ENCODE measurements at places on chromosomes 5 and 9.
A peak's percentile ranks its signal among the peaks of the same experiment; 100 is the strongest.

DNA sequence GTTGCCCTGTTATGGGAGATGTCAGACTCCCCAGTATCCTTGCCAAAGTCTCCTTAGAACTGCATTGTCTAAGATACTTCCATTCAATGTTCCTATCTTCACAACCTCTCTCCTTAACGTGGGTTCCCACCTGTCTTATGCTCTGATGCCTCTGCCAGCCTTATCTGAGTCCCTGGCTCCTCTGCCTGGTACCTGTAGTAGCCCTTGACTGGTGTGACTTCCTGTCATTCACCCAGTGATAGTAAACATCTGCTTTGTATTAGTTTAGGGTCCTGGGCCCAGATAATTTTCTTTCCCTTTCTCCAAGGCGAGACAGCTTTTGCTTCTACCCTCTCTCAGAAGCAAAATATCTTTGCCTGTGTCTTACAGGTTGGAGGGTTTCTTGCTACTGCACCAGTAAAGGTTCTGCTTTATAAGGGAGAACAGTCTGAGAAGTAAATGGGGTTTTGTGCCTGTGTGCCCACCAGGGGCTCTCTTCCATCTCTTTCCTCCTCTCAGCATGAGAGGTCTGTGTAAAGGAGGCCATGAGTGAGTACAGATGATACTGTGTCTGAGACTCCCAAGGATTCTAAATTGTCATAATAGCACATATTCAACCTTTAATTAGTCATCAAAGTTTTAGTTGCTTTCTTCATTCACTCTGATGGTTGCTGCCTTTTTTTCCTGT, 220.8 kb downstream of the PRR16 start:
- DNase-seq, result no peak

- no peak for DNase-seq
Observed at GRCh38 chr5:147753765-147754164, 28.8 kb downstream of the JAKMIP2 start.

- DNase-seq, result peak; percentile 30
Observed at GRCh38 chr5:15105799-15106393, 234.3 kb upstream of the ANKH start.

DNA sequence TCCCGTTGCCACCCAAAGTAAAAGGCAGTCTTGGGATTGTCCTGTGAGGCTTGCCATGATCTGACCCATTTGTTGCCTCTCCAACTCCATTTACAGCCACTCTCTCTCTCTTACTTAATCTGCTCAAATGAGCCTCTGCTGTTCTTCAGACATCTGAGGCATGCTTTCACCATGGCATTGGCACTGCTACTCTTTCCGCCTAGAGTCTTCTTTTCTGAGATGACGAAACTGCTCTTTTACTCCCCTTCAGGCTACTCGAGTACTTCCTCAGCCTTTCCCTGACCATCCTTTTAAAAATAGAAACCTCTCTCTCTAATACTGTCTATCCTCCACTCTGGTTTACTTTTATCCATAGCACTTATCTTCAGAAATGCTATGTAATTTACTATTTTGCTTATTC, 9.0 kb downstream of the FOCAD start:
- no peak for DNase-seq

- DNase-seq, result no peak
Observed at GRCh38 chr9:86257391-86257790, 2.1 kb downstream of the C9orf153 start.

DNA sequence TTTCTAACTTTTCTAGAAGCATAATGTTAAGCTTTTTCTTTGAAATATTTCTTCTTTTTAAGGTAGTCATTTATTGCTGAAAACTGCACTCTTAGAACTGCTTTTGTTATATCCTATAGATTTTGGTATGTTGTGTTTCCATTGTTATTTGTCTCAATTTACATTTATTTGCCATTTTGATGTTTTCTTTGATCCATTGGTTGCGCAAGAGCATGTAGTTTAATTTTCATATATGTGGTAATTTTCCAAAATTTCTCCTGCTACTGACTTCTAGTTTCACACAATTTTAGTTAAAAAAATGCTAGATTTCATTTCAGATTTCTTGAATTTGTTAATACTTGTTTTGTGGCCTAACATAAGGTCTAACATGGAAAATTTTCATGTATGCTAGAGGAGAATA, 1029.3 kb upstream of the TYRP1 start:
- DNase-seq, result no peak

GRCh38 chr9:126069400-126069955, 257.2 kb upstream of the MVB12B start:
- DNase-seq, result no peak

DNA sequence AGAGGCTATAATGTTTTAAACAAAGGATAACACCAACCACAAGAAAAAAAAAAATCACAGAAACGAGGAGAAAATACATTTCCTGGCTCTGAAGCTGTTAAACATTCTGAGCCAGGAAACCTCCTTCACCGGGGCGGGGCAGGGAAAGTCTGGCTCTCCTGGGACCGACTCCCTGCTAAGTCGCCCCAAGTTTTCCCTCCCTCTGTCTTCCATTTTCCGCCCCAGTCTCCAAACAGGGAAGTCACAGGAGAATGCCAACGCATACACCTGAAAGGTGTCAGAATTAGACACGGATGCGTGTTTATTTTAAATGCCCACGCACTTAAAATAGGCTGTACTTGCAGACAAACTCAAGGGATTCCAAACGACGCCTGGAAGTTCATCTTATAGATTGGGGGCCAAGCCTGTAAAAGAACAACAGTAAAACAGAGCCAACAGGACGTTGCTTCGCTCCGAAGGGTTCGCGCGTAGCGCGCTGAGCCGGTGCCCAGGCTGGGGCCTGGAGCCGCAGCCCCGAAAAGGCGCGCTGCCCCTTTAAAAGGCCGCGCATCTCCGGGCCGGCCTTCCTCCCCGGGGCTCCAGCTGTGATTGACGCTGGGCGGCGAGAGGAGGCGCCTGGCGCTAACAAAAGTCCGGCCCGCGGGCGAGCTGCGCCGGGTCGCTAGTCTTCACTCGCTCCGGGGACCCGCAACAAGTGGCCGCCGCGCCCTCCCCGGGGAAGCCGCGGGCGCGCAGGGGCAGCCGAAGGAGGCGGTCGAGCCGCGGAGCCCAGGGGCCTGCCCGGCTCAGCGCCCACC, at the start of gene FBXL7:
FBXL7 (plus strand) TSS at position 653 of the 797 bp plus-strand sequence.
- DNase-seq, result peak; percentile 6

- DNase-seq, result no peak
Observed at GRCh38 chr5:4584982-4585381, 555.1 kb upstream of the ADAMTS16 start.

DNA sequence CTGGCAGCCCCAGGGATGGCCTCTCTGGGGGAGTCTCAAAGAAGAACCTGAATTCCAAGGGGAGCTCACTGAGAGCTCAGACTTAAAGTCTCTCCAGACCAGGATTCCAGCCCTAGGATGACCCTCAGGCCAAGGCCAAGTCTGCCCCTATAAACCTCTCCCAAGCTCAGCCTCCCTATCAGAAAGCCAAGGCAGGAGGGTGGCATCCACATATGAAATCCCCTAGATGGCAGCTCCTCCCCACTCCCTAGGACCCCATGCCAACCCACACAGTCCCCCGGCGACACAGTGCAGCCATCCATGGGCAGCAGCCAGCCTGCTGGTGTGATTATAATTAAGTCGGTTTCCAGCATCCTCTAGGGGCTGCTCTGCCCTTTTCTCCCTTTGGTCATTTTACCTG, 269.9 kb downstream of the CDK5RAP2 start:
- no peak for DNase-seq

GRCh38 chr9:14156046-14156445, 157.9 kb downstream of the NFIB start:
- DNase-seq, result no peak

DNA sequence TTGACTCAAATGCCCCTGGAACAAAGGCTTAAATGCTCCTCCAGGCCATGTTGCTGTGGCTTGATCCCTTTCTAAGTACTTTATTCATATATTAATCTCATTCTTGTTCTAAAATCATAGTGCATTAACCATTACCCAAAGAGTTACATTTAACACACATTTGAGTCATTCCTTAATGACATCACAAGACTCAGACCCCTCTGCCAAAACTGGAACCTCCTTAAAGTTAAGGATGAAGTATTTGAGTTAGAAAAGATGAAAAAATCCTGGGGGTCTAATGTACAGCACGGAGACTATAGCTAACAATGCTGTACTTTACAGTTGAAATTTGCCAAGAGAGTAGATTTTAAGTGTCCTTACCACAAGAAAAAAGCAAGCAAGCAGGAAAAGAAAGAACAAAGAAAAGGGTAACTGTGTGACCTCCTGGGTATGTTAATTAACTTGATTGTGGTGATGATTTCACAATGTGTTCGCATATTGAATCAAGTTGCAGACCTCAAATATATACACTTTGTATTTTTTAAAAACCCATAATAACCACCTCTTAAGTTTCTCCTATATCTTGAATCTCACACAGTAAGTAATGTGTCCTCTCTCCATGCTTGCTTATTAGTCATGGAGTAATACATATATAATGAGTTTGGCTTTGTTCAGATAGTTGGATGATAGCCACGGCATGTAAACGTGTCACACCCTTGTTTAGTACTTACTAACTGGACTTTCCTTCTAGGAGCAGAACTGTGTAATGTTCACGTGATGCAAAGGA, 376.9 kb downstream of the SEMA5A start:
- no peak for DNase-seq

- no peak for DNase-seq
Observed at GRCh38 chr5:167634432-167634831, 657.0 kb upstream of the WWC1 start.

DNA sequence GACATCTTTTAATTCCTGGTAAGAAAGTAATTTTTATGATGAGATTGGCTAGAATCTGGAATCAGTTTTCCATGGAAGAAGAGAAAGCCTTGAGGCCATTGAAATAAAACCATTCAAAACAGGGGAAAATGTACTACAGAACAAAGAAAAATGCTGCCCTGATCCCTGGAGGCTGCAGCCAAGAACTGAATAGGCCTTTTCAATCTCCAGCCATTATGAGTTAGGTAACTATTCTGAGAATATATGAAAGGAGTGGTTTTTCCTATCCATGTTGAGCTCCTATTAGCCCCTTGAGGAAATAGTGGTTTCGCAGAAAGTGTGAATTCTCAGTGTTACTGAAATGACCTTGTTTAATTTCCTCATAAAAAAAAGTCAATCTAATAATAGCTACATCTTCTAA, 408.5 kb upstream of the GRAMD2B start:
- DNase-seq, result no peak

DNA sequence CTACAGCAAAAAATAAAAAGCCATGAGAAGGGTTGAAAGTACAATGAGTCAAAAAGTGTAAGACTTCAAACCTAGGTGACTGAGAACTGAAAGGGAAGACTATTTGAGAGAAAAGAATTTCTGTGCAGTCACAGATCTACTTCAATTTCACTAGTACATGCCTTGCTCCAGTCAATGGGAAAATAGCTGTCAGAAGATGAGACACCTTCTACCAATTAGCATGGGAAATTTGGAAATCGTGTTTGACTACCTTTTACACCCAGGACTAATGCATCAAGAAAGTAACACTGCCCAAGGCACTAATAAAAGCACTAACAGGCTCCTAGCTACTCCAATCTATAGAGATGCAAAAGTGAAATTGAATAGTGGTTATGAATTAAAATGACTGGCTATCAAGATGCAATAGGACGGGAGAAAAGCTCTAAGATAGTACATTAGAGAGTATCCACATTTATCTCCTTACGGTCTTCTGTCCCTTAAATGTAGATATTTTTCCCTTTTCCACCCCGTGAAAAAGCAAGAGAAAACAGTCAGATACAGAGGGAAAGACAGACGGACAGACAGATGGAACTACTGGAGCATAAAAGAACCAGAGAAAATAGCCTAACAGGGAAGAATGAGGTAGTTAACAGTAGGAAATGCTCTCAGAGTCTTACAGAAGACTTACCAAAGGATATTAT, 15.2 kb downstream of the ERP44 start:
- no peak for DNase-seq

DNA sequence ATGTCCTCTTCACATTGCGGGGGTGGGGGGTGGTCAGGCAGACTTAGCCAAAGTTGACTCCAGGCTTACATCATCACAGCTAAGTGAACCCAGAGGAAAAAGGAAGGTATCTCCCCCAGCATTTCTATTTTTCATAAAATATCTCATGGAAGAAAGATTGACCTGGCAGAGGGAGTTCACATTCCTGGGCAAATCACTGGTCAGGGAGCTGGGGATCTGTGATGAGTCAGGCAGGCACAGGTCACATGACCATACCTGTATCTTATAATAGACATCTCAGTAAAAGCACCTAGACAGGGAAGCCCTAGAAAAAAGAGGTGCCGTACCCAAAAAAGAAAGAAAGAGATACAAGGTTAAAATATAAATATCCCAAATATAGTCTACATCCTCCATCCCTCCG, 57.3 kb upstream of the WWC1 start:
- no peak for DNase-seq

GRCh38 chr5:114636271-114636670, 274.4 kb downstream of the KCNN2 start:
- DNase-seq, result no peak

DNA sequence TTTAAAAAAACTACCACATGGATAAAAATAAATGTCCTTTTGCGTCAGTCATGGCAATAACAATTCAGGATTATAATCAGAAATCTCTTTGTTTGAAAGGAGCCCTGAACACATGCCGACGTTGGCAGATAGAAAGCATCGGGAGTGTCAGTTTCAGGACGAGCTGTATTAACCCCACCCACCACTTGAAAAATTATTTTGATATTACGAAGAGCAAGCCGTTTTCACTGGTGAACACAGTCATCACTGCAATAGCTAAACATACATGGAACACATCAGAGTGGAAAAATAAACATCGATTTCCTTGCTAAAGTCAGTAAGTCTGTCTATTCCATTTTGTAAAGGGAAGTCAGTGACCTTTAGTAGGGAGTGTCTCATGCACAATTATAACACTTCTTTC, 266.4 kb upstream of the FBXL7 start:
- DNase-seq, result no peak

GRCh38 chr5:178673801-178674295, 47.0 kb upstream of the CLK4 start:
- no peak for DNase-seq

DNA sequence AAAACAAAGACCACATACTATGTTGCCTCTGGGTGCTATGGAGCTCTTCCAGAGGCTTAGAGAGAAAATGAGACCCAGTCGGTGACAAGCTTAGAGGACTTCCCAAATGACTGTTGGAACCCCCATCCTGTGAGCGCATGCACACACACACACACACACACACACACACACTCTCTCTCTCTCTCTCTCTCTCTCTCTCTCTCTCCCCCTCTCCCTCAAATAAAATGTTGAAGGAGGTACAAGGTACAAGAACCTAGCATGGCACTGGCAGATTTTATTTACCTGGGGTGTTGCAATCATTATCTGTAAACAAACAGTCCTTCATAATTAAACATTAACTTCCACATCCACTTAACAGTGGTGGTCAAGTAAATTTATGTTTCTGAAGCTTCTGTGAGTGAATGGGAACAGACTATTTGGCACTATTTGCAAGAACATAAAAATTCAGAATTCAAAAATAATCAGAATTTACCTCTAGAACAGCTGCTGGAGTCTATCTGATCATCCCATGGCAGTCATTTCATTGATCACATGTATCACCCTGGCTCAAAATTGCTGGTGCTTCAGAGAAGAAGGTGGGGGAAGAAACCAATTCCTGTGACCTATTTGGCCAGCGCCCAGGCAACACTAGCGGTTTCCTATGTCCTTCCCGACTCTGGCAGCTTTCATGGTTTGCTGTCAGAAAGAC, 24.9 kb downstream of the TRPM3 start:
- DNase-seq, result no peak

- DNase-seq, result peak; percentile 38
Observed at GRCh38 chr5:32443145-32443540, 1.4 kb downstream of the ZFR start.

- no peak for DNase-seq
Observed at GRCh38 chr9:94920420-94921091, 194.1 kb downstream of the AOPEP start.

GRCh38 chr5:176658007-176658599, 10.8 kb downstream of the TSPAN17 start:
- DNase-seq, result peak; percentile 74

- no peak for DNase-seq
Observed at GRCh38 chr5:42507451-42508097, 84.3 kb downstream of the GHR start.
